Omental fat pad (tissue), 4 donors: ENCODE measurements at places on chromosomes 6 and 20.

DNA sequence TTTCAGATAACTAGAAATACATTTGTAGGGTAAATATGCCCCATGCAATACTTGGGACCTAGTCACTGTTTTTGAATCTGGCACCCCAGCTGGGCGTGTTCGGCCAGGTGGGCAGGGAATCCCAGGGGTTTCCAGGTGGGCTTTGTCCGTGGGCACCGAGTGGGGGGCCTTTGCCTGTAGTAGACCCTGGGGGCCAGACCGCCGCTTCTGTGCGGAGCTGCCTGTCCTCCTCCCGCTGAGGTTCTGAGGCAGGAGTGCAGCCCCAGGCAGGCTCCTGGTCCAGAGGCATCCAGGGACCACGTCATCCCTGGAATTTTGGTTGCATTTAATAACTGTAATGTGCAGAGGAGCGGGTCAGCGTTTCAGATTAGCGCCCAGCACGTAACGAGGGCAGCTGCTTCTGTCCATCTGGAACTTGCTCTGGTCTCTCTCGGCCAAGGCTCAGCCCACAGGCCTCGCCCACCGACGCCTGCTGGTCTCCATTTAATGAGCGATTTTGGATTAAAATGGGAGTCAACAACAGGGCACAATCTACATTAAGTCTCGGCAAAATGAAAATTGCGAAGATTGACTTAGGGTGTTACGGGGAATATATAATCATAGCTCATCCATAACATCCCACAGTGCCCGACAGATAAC, 12.8 kb downstream of the BHLHE23 start:
- DNase-seq: no peak

DNA sequence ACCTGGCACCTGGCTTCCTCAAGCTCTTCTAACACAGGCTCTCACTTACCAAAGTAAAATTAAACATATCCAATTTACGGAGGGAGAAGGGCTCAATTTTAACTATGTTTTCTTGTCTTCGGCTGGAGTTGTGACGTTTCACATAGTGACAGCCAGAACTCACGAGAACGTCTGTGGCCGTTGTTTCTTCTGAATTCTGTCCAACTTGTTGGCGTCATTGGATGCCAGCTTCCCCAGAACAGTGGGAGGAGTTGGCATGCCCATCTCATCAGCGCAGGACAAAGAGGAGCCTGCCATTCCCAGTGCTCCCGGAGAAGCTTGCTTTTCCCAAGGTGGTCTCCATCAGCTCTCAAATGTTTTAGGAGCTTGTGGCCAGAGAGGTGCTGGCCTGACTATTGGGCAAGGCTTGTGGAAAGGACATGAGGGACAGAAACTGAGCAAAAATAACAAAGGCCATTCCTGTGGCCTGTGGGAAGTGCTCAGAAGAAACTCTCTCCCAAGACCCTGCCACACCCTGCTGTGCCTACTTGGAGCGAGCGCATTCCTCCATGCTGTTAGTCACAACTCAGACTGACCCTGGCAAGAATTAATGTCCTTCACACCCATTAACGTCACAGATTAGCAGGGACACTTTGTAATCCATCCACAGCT, 265.4 kb upstream of the CDH4 start:
- no peak for DNase-seq

DNA sequence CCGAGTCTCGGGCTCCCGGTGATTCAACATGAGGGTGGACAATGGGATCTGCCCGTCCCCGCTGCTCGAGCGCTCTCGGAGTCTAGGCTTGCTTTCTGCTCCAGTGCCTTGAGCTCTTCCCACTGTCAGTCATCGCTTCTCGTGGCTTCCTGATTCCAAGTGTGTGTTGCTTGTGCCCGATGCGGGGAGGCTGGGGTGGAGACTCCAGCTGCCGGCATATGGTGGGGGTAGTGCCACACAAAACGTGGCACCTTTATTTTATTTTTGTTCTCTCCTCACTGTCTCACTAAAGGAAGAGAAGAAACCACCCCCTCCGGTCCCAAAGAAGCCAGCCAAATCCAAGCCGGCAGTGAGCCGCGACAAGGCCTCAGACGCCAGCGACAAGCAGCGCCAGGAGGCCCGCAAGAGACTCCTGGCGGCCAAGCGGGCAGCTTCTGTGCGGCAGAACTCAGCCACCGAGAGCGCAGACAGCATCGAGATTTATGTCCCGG, 14.8 kb upstream of the MYL9 start:
- no peak for DNase-seq

- DNase-seq: peak; percentile 79
Observed at GRCh38 chr6:17907406-17908229, 79.8 kb downstream of the KIF13A start.

DNA sequence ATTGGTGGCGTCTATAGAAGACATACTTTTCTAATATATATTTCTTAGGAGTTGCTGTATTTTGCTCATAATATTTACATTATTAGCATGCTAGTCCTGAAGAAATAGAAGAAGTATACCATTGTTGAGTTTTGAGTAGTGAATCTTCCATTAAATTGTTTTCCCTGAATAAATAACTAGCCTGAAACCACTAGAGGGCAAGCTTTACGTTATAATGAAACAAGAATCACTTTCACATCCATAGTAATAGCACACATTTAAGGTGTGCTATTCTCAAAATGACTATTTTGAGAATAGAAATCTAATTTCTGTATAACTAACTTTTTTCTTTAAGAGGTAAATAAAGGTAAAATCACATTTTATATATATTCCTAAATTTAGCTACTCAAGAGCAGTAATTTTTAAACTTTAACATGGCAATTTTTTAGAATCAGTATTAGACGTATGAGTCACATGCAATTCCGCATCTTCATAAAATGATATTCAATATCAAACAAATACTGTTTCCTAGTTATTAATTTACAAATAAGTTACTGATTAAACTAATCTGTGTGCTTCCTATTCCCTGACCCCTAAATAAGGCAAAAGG, 213.2 kb upstream of the MANEA start:
- no peak for DNase-seq

GRCh38 chr20:57199656-57200405, 66.6 kb downstream of the BMP7 start:
- DNase-seq: no peak

GRCh38 chr6:118202517-118202916, 295.5 kb downstream of the SLC35F1 start:
- DNase-seq: no peak

DNA sequence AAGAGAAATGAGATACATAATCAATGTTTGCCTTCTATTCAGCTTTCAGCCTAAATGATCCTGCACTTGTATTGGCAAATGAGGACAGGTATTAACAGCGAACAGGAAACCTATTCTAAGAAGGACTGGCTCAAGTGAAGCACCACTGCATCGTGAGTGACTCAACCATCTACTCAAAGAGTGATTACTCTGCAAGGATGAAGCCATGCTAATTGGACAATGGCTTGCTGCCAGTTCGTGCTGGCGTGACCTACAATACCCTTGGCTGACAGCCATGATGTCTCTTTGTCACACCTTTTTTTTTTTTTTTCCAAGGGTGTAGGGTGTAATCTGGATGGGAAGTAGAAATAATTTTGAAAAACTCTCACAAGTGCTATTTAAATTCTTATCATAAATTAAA, 104.9 kb downstream of the GJA10 start:
- DNase-seq: peak; percentile 38

GRCh38 chr6:130425537-130425936, 59.7 kb downstream of the TMEM200A start:
- no peak for DNase-seq

DNA sequence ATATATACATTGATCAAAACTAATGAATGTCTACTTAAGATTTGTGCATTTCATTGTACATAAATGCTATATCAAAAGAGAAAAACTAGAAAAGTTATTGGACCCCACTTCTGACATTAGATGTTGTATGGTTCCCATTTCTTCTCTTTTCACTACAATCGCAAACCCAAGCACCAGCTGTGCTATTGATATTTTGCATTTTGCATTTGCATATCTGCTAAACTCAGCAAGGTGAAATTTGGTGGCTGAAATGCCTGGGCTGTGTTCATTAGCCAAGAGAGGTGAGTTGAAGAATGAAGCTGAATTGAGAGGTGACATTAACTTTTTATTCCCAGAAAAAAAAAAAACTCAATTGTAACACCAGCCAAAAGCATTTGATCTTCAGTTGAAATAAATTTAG, 232.1 kb upstream of the TENT5A start:
- DNase-seq: no peak
